ENCODE measurements at places on chromosomes 11 and 22.

GRCh38 chr22:33710326-33710725 is 209.9 kb downstream of the LARGE1 start:
- DNase-seq: no peak
- H3K4me3 ChIP-seq: no peak overlapping the region
- H3K27ac ChIP-seq: no peak overlapping the region
- no peaks in the 10 kb centered on the region for H3K27me3 ChIP-seq
- H3K36me3 ChIP-seq: peaks cover 6% of the 10 kb centered on the region

DNA sequence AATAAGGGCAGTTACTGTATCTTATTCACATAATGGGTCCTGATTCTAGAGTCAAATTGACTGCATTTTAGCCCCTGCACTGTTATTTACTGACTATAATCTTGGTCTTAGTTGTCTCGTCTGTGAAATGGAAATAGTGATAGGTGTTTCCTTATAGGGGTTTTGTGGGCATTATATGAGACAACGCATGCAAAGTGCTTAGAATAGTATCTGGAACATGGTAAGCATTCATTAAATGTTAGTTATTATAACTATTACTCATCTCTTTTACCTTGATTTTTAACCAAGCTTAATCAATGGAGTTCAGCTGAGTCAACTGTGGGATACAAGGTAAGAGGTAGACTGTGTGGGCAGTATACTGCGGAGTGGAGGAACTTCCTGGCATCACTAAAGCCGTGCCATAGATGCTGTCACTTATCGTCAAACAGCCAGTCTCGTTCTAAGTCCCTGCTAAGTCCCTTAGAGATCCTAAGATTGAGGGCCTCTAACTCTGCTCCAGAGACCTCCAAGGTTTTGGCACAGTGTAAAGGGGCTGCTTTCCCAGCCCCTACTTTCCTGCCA is 2.6 kb upstream of the ZC3H12C start:
- no peaks in the 10 kb centered on the region for H3K27me3 ChIP-seq
- peaks cover 22% of the 10 kb centered on the region for H3K4me1 ChIP-seq
- DNase-seq: no peak
- H3K4me3 ChIP-seq: no peak overlapping the region
- no peak overlapping the region for H3K27ac ChIP-seq

GRCh38 chr11:2569321-2569721 is 124.5 kb downstream of the KCNQ1 start:
- H3K27ac ChIP-seq: no peak overlapping the region
- no peaks in the 10 kb centered on the region for H3K27me3 ChIP-seq
- no peak for DNase-seq

GRCh38 chr11:134575504-134576230 is 163.6 kb upstream of the B3GAT1 start:
- no peak overlapping the region for H3K27ac ChIP-seq
- no peaks in the 10 kb centered on the region for H3K36me3 ChIP-seq
- no peak overlapping the region for H3K4me3 ChIP-seq
- DNase-seq: no peak

- no peaks in the 10 kb centered on the region for H3K36me3 ChIP-seq
- no peaks in the 10 kb centered on the region for H3K4me1 ChIP-seq
Measured at GRCh38 chr11:71154261-71154805, 98.0 kb downstream of the SHANK2 start.

DNA sequence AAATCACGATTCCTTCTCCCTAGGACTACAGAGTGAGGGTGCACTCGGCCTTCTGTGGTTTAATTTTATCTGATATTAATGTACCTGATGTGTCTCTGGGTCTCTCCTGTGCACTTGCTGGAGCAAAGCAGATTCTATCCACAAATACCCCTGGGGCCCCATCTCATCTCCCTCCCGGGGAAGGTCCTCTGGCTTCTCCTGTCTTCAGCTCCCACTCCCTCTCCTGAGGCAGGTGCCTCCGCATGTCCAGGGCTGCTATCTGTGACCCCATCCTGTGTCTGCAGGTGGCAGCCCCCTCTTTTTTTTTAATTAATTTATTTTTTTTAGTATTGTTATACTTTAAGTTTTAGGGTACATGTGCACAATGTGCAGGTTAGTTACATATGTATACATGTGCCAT is 558.7 kb downstream of the BRD1 start:
- no peak overlapping the region for H3K27ac ChIP-seq
- no peak overlapping the region for H3K4me3 ChIP-seq
- H3K27me3 ChIP-seq: no peaks in the 10 kb centered on the region
- no peaks in the 10 kb centered on the region for H3K36me3 ChIP-seq
- H3K4me1 ChIP-seq: no peaks in the 10 kb centered on the region

DNA sequence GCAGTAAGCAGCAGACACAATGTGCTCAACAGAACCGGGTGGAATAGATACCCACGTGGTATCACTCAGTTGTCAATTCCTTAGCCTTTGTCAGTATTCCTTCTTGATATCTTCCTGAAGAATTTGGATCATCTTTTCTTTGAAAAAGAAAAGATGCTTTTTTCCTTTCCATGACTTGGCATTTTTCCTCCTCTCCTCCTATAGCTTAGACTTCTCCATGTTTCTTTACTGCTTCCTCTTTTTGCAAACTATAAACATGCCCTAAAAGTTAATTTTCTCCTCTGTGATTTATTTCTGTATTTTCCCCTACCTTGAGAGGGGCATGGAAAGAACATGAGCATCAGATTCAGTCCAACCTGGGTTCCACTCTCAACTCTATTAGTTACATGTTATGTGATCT is 11.7 kb downstream of the CBLIF start:
- no peaks in the 10 kb centered on the region for H3K36me3 ChIP-seq
- no peak for DNase-seq
- H3K27ac ChIP-seq: no peak overlapping the region
